ENCODE measurements at places on chromosomes 1 and 21.

DNA sequence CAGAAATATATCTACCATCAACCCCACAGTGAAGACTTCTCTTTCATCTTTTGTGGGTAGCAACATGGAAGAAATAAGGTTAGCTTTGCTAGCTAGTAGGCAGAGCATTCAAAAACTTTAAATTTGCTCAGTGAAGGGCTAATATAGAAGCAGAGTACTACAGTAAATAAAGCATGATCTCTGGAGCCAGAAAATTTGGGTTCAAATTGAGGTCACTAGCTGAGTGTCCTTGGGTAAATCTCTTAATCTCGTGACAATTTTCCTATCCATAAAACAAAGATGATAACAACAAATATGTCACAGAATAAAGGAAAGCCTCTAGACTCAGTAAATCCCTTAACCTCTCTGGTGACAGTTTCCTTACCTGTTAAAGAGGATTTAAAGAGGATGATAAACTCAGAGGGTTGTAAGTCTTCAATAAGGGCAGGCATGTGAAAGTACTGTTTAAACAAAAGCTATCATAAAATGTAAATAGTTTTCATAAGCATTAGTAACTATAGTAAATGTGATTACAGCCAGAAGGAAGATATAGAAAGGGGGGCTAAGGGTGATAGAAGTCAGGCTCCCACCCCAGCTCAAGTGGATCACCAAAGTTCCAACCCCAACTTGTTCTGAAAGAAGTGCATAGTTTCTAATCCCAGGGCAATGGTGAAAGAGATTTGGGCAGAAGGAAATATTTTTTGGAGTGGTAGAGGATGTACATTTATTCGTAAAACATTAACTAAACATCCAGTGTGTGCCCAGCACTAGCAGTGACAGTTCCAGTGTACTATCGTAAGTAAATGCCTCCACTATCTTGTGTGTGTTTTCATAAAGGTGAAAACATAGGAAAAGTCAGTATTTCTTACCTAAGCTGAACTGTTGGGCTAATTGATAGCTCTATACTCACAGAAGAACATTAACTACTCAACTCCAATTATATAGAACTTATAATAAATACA lies 24.8 kb downstream of the TM2D1 start:
- no peak for DNase-seq

GRCh38 chr1:65469889-65470340 lies 49.4 kb downstream of the LEPR start:
- DNase-seq = no peak

GRCh38 chr1:109975718-109976117 lies 8.8 kb upstream of the AHCYL1 start:
- no peak for DNase-seq

DNA sequence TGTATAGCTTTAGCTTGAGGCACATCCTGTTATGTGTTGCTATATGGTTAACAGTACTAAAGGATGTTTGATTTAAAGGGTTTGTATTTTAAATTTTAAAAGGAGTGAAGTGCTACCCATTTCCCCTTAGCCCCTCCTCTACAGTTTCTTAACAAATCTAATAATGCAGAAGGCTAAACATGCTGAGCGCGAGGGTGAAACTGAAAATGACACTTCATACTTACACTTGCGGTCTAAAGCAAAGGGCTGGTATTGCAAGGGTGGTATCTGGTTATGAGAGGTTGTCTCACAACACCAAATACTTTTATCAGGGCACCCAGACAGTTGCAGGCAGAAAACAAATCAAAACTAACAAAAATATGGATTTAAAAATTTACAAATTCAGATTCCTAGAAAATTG lies 172.3 kb downstream of the SIPA1L2 start:
- no peak for DNase-seq

- DNase-seq = no peak
These were observed 111.7 kb downstream of the ADGRL4 start for GRCh38 chr1:78894811-78895210.

DNA sequence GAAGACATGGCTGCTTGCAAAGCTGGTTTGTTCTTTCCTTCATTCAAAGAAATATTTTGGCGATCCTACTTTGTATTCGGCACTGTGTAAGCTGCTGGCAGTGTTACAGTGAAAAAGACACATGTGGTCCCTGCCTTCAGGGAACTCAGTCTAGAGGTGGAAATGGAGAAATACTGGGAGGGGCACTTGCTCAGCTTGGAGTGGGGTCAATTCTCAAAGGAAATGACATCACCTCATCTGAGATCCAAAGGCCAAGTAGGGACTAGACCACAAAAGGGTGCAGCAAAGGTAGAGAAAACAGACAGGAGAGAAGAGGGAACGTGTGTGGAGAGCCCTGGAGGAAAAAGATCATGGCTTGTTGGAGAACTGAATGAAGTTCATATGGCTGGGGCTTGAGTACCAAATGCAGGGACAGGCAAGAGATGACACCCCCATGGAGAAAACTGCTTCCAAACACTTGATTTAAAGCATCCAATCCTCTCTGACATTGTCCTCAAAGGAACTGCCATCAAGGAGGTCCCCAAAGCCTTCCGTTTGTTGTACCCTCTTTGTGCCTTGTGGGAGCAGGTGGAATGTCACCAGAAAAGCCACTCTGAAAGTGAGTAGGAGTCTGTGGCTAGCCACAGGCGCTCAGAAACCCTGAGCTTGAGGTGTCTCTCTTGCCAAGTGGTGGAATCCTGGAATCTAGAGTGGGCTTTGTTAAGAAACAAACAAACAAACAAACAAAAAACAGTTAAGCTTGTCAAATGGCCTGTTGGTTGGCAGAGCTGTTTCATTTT lies 48.3 kb upstream of the TDRD10 start:
- DNase-seq = no peak

DNA sequence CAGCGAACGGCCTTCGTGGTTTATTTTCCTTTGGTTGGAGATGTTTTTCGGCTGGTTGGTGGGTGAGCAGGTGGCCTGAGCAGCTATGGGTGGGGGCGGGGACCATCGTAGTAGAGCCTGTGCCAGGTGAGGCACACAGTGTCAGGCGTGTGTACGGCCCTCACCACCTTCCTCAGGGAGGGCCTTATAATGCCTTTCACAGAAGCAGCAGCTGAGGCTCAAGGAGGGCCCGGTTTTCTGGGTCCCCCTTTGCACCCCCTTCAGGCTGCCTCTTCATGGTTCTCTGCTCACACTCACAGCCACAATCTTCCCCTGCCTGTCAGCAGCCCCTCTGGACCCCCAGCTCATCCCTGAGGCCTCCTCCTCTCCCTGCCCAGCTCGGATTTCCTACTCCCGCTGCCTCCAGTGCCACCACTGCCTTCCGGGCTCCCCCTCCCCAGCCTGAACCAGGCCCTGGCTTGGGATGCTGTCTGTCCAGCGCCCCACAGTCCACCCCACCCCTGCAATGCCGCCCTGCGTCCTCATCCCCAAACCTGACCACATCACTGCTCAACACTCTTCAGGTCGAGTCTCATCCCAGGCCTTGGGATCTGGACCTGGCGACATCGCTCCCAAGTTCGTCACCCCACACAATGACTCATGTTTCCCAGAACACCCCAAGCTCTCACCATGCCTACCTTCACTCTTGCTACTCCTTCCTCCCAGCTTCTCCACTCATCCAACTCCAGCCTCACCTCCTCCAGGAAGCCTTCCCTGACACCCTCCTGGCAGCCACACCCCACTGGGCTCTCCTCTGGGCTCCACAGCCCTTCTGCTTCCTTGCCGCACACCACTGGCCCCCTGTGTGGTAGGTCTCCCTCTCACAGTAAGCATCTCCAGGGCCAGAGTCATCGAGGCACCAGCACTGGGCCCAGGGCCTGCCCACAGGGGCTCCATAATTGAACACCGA lies 53.9 kb downstream of the DMRTB1 start:
- DNase-seq = no peak

DNA sequence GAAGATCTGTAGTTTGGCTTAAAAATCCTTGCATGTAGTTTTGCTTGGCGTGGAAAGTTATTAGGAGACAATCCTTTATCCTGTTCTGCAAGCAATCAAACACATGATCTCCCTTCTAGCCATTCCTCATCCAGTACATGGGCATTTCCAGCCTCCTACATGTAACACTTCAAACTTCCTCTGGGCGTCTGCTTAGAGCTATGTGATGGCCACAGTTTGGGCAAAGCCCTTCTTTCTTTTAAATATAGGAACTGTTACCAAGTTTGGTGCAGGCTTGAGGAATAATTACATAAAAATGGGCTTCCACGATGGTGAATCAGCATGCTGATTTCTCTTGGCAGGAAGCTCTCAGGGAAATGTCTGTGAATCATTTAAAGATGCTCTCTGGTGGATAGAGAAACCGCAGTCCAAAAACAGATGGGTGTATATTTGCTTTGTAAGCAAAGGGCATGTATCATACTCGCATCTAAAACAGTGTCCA lies 176.9 kb upstream of the FMN2 start:
- DNase-seq = no peak

DNA sequence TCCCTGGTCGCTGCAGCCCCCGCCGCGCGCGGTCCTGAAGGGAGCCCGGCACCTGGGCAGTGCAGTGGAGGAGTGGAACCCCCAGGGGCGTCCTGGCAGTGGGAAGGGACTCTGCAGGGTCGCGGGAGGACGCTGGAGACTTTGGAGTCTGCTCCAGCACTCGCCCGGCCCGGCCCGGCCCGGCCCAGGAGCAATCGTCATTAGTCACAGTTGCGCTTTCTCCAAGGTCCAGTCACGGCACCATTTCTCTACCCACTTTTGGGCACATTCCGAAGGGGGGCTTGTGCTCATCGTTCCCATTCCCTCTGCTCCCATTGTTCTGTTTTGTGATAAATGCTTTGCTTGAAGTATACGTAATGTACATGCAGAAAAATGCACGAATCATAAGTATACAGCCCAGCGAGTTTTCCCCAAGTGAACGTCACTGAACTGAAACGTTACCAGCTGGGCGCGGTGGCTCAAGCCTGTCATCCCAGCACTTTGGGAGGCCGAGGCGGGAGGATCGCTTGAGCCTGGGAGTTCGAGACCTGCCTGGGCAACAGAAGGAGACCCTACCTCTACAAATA lies 999 bp downstream of the THAP3 start:
- no peak for DNase-seq

DNA sequence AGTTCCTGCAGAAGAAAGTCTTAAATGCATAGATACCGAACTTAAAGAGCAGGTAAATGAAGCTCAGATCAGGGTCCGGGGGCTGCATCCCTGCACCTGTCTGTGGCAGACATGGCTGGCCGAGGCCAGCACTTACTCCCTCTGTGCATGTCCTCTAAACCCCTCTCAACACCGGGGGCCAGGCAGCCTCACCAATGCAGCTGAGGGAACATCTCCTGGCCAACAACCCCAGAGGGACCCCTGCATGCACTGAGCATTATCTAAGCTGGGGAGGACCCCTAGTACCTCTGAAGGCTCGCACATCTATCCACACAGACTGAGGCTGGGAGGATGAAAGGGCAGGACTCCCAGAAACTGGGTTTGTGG lies 18.4 kb downstream of the TTC34 start:
- no peak for DNase-seq

DNA sequence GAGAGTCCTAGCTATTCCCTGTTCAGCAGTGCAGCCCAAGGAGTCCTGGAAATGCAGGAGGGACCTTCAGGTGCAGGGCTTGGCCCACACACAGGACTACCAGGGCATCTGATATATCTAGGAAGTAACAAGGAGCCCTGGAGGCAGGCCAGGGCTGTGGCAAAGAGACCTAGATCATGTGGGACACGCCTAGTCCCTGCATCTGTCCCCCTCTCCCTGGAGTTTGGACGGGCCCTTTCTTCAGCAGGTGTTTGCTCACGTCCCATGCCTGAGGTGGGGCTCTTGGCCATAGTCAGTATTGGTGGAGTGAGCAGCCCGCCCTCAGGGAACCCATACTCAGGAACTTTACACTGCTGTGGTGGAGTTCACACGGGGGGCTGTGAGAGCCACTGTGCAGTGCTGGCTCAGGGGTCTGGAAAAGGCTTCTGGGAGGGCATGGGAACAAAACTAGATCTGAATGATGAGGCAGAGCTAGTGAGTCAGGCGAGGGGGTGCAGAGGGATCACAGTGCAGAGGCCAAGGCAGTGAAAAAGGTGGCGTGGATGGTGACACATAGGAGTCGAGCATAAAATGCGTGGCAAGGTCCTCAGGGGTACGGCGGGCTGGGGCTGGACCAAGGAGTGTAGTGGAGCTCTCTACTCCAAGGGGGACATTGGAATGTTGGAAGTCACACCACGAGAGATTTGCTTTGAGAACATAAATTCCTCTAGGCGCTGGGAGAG lies 25.6 kb downstream of the TMEM53 start:
- no peak for DNase-seq

- DNase-seq = no peak
These were observed 18.8 kb downstream of the PTPRC start for GRCh38 chr1:198657550-198658064.

- DNase-seq = no peak
These were observed 1.5 kb upstream of the MAGI3 start for GRCh38 chr1:113388621-113389358.

DNA sequence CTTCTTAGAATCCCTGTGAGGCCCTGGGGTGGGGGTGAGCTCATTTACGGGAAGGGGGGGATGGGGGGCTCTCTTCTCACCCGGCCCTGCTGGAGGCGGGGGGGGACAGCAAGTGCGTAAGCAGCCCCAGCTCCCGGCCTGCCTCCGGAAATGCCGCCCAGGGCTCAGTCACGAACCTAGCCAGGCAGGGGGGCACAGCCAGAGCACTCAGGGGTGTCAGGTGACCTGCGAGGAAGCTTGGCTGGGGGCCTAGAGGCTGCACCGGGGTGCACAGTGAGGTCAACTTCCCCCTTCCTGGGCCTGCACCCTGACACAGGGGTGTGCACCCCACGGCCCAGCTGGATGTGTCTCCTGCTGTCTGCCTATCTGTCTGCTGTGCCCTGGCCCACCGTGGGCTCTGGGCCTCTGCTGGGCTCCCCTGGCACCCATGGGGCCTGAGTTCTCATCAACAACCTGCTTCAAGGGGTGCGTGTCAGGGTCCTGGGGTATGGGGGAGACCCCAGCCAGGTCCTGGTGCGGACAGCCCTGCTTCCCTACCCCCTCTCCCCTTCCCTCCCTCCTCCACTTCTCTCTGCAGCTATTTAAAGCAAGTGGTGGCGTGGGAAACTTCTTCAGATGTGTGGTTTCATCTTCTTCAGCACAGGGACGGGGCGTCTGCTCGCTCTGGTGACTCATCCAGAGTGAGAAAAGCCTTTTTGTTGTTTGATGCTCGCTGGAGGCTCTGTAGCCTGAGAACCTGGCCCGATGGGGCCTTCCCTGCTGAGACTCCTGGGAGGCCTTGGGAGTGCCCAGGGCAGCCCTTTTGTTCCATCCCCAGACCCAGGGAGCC lies 92.5 kb upstream of the RUNX3 start:
- peak; percentile 85 for DNase-seq

DNA sequence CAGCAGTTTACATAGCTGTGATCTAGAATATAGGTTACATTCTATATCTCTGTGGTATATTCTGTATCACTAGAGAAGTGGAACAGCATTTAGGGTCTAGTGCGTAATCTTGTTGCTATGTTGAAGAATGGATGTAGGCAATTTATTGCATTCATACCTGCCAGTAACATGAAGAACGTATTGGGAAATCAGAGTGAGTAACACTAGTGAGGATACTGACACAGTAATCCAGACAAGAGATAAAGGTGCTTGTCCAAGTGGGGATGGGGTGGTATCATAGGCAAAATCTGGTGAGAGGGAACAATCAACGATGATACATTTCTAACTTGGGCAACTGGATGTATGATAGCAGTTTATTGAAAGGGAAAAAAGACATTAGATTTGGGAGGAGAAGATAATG lies 9.8 kb downstream of the PPP2R5A start:
- DNase-seq = no peak

- DNase-seq = no peak
These were observed 19.5 kb downstream of the IFFO2 start for GRCh38 chr1:18936814-18937481.

- DNase-seq = no peak
These were observed 188.8 kb downstream of the MATN1 start for GRCh38 chr1:30534551-30534940.

GRCh38 chr1:25198663-25199252 lies 33.5 kb downstream of the SYF2 start:
- DNase-seq = no peak
